Gastrocnemius medialis (tissue), 4 donors: ENCODE measurements at places on chromosomes 3 and 15. TPM values are rescaled to one million over a fixed set of nuclear protein-coding genes. Genes with fewer than 3 reads are reported as not detected.

DNA sequence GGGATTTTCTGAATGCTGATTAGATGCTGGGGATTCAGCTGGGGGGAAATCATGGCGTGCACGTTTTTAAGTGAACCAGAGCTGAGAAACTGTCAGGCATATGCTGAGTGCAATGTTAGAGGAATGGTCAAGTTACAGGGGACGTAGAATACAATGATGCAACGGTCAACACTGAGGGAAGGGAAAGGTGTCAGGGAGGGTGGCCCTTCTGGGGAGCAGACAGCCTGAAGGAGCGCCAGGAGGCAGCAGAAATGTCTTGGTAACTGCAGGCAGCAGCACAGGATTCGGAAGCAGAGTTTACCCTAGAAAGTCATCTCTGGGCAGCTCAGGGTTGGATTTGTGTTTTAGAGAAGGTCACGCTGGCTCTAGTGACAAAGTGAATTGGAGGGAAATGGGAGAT is 47.6 kb upstream of the RGMA start:
- no peaks in the 10 kb centered on the region for H3K36me3 ChIP-seq
- no peak overlapping the region for H3K27ac ChIP-seq
- no peak for DNase-seq
- H3K4me3 ChIP-seq = no peak overlapping the region
- no peaks in the 10 kb centered on the region for H3K4me1 ChIP-seq
- H3K27me3 ChIP-seq = no peaks in the 10 kb centered on the region

- H3K4me1 ChIP-seq = no peaks in the 10 kb centered on the region
- H3K36me3 ChIP-seq = no peaks in the 10 kb centered on the region
Observed at GRCh38 chr3:123634149-123635051, 49.5 kb upstream of the HACD2 start.

DNA sequence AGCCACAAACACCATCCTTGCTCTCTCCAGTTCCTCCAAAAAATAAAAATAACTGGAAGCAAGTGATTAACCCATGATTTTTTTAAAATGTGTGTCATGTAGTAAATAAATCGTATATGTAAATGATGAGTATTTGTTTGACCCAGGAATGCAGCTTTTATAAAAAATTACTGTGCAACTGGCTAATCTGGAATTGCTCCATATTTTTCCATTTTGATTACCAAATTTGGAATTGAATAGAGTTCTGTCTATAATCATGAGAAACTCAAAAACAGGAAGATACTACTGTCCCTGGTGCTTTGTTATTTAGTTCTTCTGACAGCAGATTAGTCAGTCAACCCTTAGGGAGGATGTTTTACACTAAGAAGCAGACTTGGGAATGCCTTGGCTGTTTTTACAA is 116.2 kb downstream of the CCNL1 start:
- DNase-seq = no peak
- H3K4me1 ChIP-seq = peaks cover 7% of the 10 kb centered on the region
- no peaks in the 10 kb centered on the region for H3K27me3 ChIP-seq
- no peak overlapping the region for H3K27ac ChIP-seq

DNA sequence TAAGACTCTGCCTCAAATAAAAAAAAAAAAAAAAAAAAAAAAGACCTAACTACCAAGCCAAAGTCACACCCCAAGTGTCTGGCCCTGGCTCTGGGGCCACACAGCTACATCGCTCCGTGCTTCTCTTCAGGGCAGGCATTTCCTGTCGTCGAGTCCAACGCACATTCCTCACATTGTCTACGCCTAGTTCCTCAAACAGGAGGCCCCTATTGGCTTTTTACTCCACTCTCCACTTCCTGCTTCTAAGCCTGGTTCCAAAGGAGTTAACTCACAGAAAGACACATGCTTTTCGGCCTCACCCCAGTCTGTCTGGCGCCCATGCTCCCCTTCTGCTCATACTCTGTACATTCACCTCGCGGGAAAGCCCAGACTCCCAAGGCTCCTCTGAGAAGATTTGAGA is 28.8 kb downstream of the KNG1 start:
- no peak for DNase-seq
- H3K27me3 ChIP-seq = no peaks in the 10 kb centered on the region
- H3K4me3 ChIP-seq = no peak overlapping the region
- H3K36me3 ChIP-seq = no peaks in the 10 kb centered on the region

- no peaks in the 10 kb centered on the region for H3K36me3 ChIP-seq
- no peak overlapping the region for H3K27ac ChIP-seq
- no peak overlapping the region for H3K4me3 ChIP-seq
- no peaks in the 10 kb centered on the region for H3K4me1 ChIP-seq
- DNase-seq = no peak
- no peaks in the 10 kb centered on the region for H3K27me3 ChIP-seq
Observed at GRCh38 chr15:79025201-79025600, 65.4 kb downstream of the RASGRF1 start.

DNA sequence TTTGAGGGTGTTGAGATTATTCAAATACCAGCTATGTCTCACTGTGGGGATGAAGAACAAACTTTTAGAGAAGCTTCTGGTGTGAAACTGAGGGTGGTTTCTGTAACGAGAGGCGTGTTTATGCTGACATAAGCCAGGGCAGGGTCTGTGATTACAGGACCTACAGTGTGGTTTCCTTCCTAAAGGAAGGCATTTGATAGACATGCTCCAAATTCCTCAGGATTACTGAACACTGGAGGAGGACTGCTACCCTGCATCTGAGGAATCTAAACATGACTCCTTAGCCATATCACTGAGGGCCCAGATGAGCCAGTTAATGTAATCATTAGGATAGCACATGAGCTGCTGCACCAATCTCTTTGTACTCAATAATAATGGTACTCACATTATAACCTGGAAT is 328.4 kb upstream of the UMPS start:
- no peak for DNase-seq
- no peaks in the 10 kb centered on the region for H3K4me1 ChIP-seq
- no peak overlapping the region for H3K4me3 ChIP-seq

DNA sequence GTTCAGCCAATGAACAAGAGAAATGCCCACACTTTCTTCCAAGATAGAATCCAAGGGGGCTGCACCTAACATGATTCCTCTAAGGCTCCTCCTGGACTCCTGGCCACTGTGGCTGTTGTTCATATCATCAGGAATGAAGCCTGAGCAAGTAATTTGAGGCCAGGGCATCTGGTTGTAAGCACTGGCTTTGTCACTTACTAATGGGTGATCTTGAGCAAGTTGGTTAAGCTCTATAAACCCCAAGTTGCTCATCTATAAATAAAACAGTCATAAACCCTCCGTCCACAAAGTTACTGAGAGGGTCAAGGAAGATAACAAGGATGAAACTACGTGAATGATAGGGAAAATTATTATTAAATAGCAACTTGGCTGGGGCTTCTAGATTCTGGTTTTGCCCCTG is 58.3 kb downstream of the CDC25A start:
- H3K4me1 ChIP-seq = peaks cover 12% of the 10 kb centered on the region
- H3K27ac ChIP-seq = peak overlapping the region; percentile 73
- H3K27me3 ChIP-seq = no peaks in the 10 kb centered on the region
- no peaks in the 10 kb centered on the region for H3K36me3 ChIP-seq
- DNase-seq = no peak

DNA sequence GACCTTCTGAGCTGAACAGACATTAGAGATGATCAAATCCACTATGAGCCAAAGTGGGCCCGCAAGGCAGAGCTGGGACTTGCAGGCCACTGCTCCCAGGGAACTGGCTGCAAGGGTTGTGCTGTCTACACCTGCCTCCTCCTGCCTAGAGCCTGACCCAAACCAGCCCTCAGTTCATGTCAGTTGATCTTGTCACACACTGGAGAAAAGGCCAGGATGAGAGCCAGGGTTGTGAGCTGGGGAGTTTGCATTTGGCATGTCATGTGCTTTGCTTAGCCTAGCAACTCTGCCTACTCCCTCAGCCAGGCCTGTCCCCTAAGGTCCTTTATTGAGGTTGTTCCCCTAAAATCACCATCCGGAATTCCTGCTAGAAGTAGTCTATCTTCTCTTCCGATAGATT is 67.8 kb downstream of the RAB11A start:
- H3K4me1 ChIP-seq = peaks cover 13% of the 10 kb centered on the region
- no peaks in the 10 kb centered on the region for H3K36me3 ChIP-seq
- no peak overlapping the region for H3K4me3 ChIP-seq
- no peaks in the 10 kb centered on the region for H3K27me3 ChIP-seq
- no peak for DNase-seq
- no peak overlapping the region for H3K27ac ChIP-seq

- DNase-seq = no peak
- no peak overlapping the region for H3K27ac ChIP-seq
- H3K27me3 ChIP-seq = no peaks in the 10 kb centered on the region
Observed at GRCh38 chr3:182179631-182180030, 467.9 kb downstream of the SOX2 start.

DNA sequence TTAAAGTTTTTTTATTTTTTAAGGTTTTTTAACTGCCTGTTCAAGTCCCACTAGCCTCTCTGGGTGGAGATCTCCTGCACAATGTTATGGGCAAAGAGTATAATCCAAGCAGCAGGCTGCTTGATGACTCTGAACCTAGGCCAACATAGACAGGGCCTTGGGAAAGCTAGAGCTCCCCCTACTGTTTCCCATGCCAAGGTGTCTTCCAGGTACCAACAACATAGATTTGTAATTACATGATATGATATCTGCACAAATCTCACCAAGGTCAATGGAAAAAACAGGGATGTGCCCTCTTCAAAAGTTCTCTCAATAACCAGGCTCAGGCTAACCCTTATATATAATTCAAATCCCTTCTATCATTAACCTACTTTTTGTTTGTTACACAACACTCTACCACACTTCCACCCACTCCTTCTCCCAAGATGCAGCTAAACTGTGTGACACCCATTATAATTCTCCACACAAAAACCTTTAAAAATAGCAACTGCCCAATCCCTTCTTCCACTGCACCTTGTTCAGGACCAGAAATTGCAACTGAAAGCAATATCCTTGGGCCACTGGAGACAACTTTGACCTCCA is 43.8 kb downstream of the RBM15B start:
- no peaks in the 10 kb centered on the region for H3K27me3 ChIP-seq
- peak; percentile 21 for DNase-seq
- H3K27ac ChIP-seq = no peak overlapping the region
- no peaks in the 10 kb centered on the region for H3K36me3 ChIP-seq
- H3K4me1 ChIP-seq = no peaks in the 10 kb centered on the region

Gene NR2F2
- 4.3 TPM for total RNA-seq

Gene HYAL1
- total RNA-seq = 10.9 TPM

Gene LHFPL4
- total RNA-seq = not detected

Gene MUC13
- not detected for total RNA-seq

Gene SMCO1
- 1.3 TPM for total RNA-seq

Gene THBS1
- total RNA-seq = 10.7 TPM

Gene COLQ
- 4.7 TPM for total RNA-seq
